ENCODE measurements at places on chromosomes 5 and 9. TPM values are rescaled to one million over a fixed set of nuclear protein-coding genes. Genes with fewer than 3 reads are reported as not detected.

- no peak overlapping the region for H3K27ac ChIP-seq
- H3K36me3 ChIP-seq = no peaks in the 10 kb centered on the region
- no peak overlapping the region for H3K4me3 ChIP-seq
- DNase-seq = no peak
- H3K4me1 ChIP-seq = no peaks in the 10 kb centered on the region
Measured at GRCh38 chr5:58327289-58327688, 132.6 kb downstream of the PLK2 start.

The CMYA5 gene
- 42.9 TPM for total RNA-seq

The LCN9 gene
- not detected for total RNA-seq

- no peaks in the 10 kb centered on the region for H3K27me3 ChIP-seq
- peaks cover 4% of the 10 kb centered on the region for H3K4me1 ChIP-seq
- no peak overlapping the region for H3K4me3 ChIP-seq
- DNase-seq = no peak
- H3K36me3 ChIP-seq = no peaks in the 10 kb centered on the region
- no peak overlapping the region for H3K27ac ChIP-seq
Measured at GRCh38 chr5:6743161-6743560, 29.9 kb downstream of the TENT4A start.

The OR1Q1 gene
- not detected for total RNA-seq

GRCh38 chr9:136511670-136512592 lies 29.1 kb upstream of the SEC16A start:
- H3K27ac ChIP-seq = no peak overlapping the region
- no peak overlapping the region for H3K4me3 ChIP-seq
- no peaks in the 10 kb centered on the region for H3K36me3 ChIP-seq
- no peaks in the 10 kb centered on the region for H3K4me1 ChIP-seq

- H3K4me3 ChIP-seq = no peak overlapping the region
- H3K36me3 ChIP-seq = no peaks in the 10 kb centered on the region
- no peaks in the 10 kb centered on the region for H3K4me1 ChIP-seq
- H3K27me3 ChIP-seq = no peaks in the 10 kb centered on the region
- DNase-seq = no peak
- H3K27ac ChIP-seq = no peak overlapping the region
Measured at GRCh38 chr5:1055896-1056610, 47.5 kb downstream of the NKD2 start.

DNA sequence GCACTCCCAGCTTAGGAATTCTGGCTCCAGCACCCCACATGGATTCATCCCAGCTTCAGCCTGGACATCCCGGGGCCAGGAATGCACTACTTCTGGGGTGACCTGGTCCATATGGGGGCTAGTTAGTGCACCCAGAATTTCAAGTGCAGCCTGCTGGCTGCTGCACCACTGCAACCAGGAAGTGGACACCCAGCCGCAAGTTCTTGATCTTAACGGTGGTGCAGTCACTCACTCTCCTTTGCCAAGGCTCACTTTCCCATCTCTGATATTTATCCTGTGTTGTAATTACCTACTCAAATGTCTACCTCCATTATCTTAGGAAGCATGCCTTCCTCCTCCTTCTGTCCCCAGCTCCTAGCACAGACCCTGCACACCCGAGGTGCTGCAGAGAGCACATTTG lies 26.2 kb upstream of the RAB14 start:
- no peaks in the 10 kb centered on the region for H3K4me1 ChIP-seq
- no peak overlapping the region for H3K27ac ChIP-seq
- no peaks in the 10 kb centered on the region for H3K36me3 ChIP-seq
- DNase-seq = no peak
- no peak overlapping the region for H3K4me3 ChIP-seq

The PCDHGA5 gene
- 4.5 TPM for total RNA-seq

- no peak overlapping the region for H3K27ac ChIP-seq
- no peaks in the 10 kb centered on the region for H3K36me3 ChIP-seq
- no peak overlapping the region for H3K4me3 ChIP-seq
- H3K27me3 ChIP-seq = no peaks in the 10 kb centered on the region
Measured at GRCh38 chr5:57650360-57651069, 167.9 kb upstream of the ACTBL2 start.

DNA sequence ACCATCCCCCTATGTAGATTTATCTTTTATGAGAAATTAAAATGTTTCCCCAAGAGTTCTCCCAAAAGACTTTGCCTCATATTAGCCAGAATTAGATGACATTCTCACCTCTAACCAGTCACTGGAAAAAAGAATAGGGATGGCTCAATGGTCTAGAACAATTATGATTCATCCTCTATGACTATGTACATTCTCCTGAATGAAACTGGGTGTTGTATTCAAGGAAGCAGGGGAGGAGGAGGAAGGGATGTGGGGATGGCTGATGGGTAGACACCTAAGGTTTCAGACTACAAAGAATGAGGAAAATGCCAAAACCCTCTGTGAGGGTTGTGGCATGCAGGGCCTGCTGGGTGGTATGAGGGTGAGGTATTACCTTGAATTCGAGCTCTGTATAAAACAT lies 49.5 kb upstream of the BRINP1 start:
- H3K36me3 ChIP-seq = no peaks in the 10 kb centered on the region
- no peak for DNase-seq
- H3K4me1 ChIP-seq = no peaks in the 10 kb centered on the region
- H3K27ac ChIP-seq = no peak overlapping the region

- no peak for DNase-seq
- no peaks in the 10 kb centered on the region for H3K36me3 ChIP-seq
- no peak overlapping the region for H3K4me3 ChIP-seq
- H3K27me3 ChIP-seq = no peaks in the 10 kb centered on the region
- no peak overlapping the region for H3K27ac ChIP-seq
Measured at GRCh38 chr5:82375488-82376244, 97.5 kb upstream of the RPS23 start.

- H3K4me3 ChIP-seq = no peak overlapping the region
- H3K27ac ChIP-seq = no peak overlapping the region
- H3K27me3 ChIP-seq = no peaks in the 10 kb centered on the region
- H3K4me1 ChIP-seq = peaks cover 2% of the 10 kb centered on the region
- no peak for DNase-seq
- no peaks in the 10 kb centered on the region for H3K36me3 ChIP-seq
Measured at GRCh38 chr9:91063471-91063870, 261.9 kb downstream of the SYK start.

The ADGRD2 gene
- not detected for total RNA-seq

- no peak for DNase-seq
- no peaks in the 10 kb centered on the region for H3K36me3 ChIP-seq
- H3K4me1 ChIP-seq = no peaks in the 10 kb centered on the region
- no peaks in the 10 kb centered on the region for H3K27me3 ChIP-seq
Measured at GRCh38 chr5:15116996-15117395, 245.4 kb upstream of the ANKH start.

GRCh38 chr5:61366497-61367240 lies 34.6 kb downstream of the ZSWIM6 start:
- H3K4me1 ChIP-seq = peaks cover 2% of the 10 kb centered on the region
- H3K36me3 ChIP-seq = no peaks in the 10 kb centered on the region
- H3K4me3 ChIP-seq = no peak overlapping the region

The TSSK1B gene
- total RNA-seq = not detected

GRCh38 chr5:178331491-178331996 lies 98.9 kb upstream of the PHYKPL start:
- no peak overlapping the region for H3K27ac ChIP-seq
- no peaks in the 10 kb centered on the region for H3K4me1 ChIP-seq
- no peaks in the 10 kb centered on the region for H3K36me3 ChIP-seq
- H3K4me3 ChIP-seq = no peak overlapping the region
- no peak for DNase-seq

The AK6 gene
- 31.5 TPM for total RNA-seq

Data from ovary (tissue), 10 donors.